ENCODE measurements at places on chromosomes 7 and 10.

GRCh38 chr7:90412458-90413184 is 9.4 kb downstream of the CLDN12 start:
- peak; percentile 15 for DNase-seq

GRCh38 chr10:128476368-128476725 is 350.1 kb upstream of the MKI67 start:
- no peak for DNase-seq

- DNase-seq, result peak; percentile 44
Observed at GRCh38 chr7:87735360-87735759, 107.2 kb downstream of the RUNDC3B start.

DNA sequence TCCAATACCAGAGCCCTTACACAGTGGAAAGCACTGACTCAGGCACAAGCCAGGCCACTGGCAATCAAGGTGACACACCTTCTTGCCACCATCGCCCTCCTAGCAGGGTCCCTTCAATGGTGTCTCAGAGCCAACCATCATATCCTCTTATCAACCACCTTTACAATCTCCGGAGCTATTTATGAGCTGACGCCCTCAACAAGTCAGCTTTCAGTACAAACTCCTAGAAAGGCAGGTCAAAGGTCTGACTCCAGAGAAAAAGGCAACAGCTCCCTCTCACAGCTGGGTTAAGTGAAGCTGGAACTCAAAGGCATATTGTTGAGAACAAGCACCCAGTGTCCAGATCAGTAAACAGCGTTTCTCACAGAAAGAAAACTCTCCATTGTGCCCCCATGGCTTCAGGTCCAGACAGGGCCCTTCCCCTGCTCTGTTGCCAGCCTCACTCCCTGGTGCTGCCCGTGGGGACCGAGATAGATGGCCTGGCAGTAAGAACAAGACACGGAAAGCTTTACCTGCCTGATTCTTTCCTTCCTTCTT is 2.4 kb downstream of the ZNF3 start:
- no peak for DNase-seq

- DNase-seq, result no peak
Observed at GRCh38 chr10:11108356-11108755, 90.7 kb downstream of the CELF2 start.

DNA sequence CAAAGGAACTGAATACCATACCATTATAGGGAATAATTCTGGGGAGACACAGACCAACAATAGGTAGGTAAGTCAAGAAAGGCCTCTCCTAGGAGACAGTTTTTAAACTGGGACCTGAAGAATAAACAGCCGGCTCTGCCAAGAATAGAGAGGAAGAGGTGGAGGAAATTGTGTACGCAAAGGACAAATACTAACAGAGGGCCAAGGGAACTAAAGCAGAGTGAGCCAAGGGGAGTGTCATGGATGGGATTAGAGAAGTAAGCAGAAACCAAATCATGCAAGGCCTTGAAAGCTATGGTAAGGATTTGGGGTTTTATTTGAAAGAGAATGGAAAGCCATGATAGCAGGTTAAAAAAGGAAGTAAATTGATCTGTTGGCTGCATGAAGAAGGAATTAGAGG is 18.1 kb upstream of the ITGB8 start:
- no peak for DNase-seq

- DNase-seq, result no peak
Observed at GRCh38 chr10:35594115-35595079, 10.7 kb upstream of the GJD4 start.

DNA sequence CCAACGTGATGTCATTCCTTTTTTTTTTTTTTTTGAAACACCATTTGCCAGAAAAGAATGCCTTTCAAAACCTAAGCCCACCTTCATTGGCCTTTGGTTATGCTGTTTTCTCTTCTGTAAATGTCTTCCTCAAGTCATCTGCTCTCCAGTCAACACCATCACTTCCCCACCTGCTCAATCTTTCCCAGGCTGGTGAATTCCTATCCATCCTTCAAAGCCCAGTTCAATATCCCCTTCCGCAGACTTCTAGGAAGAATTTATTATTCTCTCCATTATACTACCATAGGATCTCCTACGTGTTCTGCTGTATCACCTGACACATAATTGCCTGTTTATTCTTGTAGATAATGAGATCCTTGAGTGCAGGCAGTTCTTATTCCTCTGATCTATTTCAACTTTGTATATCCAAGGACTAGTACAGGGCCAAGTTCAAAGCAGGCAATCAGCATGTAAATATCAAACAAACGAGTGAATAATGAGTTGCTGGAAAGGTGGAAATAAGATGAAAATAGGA is 73.5 kb upstream of the PRR15 start:
- no peak for DNase-seq

GRCh38 chr10:24249829-24250415 is 41.0 kb downstream of the KIAA1217 start:
- peak; percentile 89 for DNase-seq

- DNase-seq, result no peak
Observed at GRCh38 chr7:82615527-82615926, 171.9 kb upstream of the CACNA2D1 start.

DNA sequence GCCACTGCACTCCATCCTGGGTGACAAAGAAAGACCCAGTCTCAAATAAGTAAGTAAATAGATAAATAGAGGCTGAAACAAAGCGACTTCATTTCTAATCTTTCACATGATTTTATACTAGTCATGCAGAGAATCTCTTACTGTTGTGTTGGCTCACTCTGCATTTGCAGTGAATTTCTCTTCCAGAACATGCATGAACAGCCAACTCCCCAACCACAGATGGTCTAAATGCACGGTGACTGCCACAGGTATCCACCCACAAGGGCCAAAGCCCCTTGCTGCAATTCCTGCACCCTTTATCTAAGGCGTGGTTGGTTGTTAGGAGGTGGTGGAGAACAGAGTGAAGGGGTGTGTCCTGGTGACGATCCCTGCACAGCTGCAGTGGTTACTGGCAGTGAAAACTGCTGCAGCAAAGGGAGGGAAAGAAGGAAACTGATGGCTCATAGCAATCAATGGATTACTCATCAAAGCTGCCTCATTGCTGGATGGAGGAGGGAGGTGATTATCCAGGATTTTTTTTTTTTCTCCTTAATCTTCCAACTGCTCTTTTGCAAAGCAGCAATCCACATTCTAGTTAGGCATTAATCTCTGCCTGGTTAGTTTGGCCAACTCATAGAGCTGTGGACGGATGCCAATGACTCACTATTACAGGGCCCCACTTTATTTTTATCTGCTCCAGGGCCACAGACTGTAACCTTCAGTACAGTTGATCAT is 50.6 kb downstream of the PRTFDC1 start:
- peak; percentile 96 for DNase-seq

GRCh38 chr10:129951101-129951969 is 12.7 kb downstream of the EBF3 start:
- no peak for DNase-seq

- DNase-seq, result no peak
Observed at GRCh38 chr7:70616211-70616610, 515.7 kb upstream of the GALNT17 start.

GRCh38 chr10:131577786-131578471 is 266.4 kb upstream of the TCERG1L start:
- DNase-seq, result no peak

DNA sequence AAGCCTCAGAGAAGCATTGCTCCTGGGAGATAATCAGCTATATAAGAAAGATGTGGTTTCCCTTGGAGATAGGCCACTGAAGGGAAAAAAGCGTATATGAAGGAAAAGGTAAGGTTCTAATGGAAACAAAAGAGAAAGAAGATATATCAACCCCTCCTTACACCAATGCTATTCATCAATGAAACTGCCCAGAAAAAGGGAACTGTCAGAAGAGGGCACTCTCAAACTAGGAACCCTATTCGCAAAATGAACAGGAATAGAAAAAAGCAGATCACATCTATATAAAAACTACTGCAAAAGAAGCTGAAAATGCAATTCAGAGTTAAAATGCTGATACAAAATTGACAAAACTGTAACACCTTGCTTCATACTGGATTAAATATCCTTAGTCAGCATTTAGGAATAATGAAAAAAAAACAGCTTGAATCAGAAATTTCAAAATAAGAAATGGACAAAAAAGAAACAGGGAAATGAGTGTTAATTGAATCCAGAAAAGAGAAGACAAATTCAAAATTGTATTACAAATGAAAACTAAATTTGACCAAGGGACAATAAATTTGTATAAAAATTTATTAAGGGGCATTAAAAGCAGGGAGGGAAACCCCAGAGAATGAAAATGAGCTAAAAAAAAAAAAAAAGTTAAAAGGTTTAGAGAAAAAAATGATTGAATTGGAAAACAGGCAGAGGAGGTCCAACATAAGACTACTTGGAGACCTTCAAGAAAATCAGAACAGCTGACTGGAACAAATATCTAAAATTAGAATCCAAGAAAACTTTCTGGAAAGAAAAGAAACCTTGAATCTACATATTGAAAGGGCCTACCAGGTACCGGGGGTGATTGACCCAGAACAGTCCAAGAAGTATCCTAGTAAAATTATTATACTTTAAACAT is 17.9 kb downstream of the NHLRC2 start:
- DNase-seq, result no peak

DNA sequence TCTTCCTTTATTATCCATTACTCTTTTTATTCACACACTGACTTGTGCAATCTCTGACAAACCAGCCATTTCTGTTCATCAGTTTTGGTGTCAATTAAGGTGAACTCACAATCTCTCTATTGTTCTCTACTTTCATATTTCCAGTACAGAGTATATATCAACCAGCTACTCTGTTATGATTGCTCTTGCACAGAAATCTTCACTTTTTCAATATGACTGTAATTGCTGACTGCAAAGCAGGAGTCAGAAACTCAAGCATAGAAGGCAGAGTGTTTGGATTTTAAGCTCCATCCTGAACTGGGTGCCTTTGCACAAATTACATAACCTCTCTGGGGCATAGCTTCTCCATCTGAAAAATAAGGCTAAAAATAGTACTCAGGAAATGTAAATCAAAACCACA is 1042.0 kb downstream of the GRM8 start:
- peak; percentile 11 for DNase-seq

DNA sequence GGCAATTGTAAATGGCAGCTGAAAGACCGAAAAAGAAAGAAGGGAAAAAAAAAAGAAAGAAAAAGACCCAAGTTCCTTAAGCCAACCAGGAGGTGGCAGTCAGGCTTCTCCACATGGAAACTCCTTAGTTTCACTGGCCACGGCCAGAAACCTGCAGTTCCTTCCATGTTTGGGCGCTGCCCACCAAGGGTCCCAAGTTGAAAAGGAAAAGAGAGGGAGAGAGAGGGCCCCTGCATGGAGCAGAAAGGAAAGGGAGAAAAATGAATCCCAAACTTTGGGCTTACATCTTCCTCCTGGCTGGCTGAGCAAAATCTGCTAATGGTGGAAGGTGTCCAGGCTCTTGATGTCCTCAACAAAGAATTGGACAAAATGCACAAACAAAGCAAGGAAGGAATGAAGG is 31.8 kb upstream of the ABCA13 start:
- DNase-seq, result no peak

DNA sequence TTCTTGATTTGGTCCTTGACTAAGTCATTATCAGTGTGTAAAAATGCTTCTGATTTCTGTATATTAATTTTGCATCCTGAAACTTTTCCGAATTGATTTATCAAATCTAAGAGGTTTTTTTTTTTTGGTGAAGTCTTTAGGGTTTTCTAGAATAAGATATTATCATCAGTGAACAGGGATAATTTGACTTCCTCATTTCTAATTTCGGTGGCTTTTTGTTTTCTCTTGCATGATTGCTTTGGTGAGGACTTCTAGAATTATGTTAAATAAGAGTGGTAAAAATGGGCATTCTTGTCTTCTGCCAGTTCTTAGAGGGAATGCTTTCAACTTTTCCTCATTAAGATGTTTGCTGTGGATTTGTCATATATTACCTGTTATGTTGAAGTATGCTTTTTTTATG is 170.5 kb downstream of the CCDC7 start:
- DNase-seq, result no peak

DNA sequence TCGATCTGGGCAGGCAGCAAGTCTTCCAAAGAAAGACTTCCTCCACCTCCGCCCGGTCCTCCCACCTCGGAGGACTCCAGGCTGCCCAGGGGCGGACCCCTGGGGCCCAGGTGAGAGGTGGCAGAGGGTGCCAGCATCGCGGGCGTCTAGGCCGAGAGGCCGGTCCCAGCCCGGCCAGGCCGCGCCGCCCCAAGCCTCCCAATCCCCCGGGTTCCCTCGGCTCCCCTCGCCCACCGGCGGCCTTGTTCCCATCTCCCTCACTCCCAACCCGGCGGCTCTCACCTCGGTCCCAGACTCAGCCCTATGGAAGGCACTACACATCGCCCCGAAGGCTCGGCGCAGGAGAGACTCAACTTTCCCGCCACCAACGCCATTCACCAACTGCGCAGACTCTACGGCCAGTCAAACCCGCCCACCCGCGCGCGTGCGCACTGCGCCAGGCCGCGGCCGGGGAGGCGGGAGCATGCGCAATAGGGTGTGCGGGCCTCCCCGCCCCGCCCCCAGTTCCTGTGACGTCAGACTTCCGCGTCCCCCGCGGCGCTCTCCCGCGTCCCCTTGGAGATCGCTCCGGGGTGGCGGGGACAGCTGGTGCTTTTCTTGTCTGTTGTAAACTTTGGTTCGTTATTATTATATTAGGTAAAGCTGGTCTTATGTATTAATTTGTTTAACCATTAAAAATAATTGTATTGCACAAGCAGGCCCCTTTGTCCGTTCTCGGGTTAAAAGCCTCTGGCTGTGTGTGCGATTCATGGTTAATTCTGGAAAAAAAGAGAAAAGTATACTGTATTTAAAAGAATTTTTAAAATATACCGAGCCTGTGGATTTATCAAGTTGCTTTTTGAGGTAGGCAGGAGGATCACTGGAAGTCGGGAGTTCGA is at the start of gene XRCC2:
Gene XRCC2, minus strand, starts transcription at position 383 of the 878 bp plus-strand sequence. Its CDS starts 62 bp downstream, at position 321.
- peak; percentile 63 for DNase-seq

GRCh38 chr10:81870472-81870871 is 4.5 kb upstream of the NRG3 start:
- DNase-seq, result no peak

- DNase-seq, result peak; percentile 89
Observed at GRCh38 chr7:46003896-46004875, 83.1 kb upstream of the IGFBP3 start.

GRCh38 chr10:70066190-70066589 is 13.5 kb downstream of the MACROH2A2 start:
- no peak for DNase-seq

- no peak for DNase-seq
Observed at GRCh38 chr7:45186261-45186813, 28.7 kb downstream of the RAMP3 start.

DNA sequence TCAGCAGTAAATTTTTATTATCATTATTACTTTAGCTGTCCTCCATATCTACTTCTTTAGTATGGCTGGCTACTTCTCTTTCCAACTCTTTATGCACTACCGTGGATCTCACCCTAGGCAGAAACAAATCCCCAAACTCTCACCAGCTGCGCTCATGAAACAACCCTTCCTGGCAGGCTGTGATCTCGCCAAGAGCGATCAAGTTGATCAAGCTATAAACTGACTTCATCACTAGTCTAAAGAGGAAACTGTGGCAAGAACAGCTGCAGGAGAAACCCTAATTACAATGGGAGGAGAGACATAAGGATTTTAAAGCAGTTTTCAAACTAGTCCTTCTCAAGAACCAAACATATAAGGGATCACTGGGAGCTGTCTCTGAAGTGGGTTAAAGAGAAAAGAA is 160.5 kb upstream of the PRSS58 start:
- DNase-seq, result no peak

All from foreskin keratinocyte (primary cell).